ENCODE measurements at places on chromosomes 6 and 20.

- no peak for DNase-seq
Observed at GRCh38 chr6:87504441-87504840, 31.7 kb downstream of the SLC35A1 start.

- DNase-seq: no peak
Observed at GRCh38 chr6:39865011-39865888, 69.0 kb downstream of the MOCS1 start.

DNA sequence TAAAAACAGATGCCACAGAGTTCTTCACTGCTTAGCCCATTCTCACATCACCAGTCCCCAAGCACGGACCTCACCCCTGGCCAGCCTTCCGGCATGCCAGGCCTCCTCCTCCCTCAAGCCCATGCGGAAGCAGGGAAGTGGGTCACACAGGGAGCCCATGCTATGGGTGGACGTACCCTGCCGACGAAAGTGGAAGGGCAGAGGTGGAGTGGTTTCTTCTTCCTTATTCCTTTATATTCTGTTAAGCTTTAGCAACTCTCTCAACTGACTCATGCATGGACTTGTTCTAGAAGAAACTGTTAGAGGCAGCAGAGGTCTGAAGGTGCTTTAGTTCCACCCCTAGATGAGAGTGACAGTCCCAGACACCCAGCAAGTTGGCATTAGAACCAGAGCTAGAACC lies 118.6 kb downstream of the LY86 start:
- no peak for DNase-seq

DNA sequence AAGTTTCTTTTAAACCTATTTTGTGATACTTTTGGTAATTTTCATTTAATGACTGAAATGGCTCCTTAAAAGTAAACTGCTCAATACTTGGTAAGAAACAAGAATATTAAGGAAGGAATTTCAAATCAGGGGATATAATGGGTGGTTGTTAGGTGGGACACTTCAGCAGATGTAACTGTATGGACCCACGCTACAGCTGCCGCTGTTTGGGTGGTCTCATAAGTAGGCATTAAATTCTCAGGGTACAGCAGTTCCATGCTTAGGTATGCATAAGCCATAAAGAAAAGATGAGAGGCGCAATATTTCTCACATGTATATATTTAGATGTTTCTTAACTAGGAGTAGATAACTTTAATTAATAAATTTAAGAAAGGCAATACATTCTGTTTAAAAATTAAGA lies 35.0 kb downstream of the COL19A1 start:
- no peak for DNase-seq

DNA sequence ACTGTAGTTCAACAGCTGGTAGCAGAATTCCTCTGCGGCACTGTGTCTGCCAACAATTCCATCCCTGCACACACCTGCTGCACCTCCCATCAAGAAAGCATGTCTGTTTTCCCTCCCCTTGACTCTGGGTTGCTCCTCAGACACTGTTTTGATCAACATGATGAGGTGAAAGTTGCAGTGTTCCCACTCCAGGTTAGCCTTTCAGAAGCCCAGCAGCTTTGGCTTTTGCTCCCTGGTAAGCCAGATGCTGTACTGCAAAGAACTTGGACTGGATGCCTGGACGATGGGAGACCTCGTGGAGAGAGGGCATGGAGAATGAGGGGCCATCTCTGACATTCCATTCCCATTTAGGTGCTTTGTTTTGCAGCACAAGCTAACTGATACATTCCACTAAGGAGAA lies 79.1 kb upstream of the MAFB start:
- DNase-seq: no peak

DNA sequence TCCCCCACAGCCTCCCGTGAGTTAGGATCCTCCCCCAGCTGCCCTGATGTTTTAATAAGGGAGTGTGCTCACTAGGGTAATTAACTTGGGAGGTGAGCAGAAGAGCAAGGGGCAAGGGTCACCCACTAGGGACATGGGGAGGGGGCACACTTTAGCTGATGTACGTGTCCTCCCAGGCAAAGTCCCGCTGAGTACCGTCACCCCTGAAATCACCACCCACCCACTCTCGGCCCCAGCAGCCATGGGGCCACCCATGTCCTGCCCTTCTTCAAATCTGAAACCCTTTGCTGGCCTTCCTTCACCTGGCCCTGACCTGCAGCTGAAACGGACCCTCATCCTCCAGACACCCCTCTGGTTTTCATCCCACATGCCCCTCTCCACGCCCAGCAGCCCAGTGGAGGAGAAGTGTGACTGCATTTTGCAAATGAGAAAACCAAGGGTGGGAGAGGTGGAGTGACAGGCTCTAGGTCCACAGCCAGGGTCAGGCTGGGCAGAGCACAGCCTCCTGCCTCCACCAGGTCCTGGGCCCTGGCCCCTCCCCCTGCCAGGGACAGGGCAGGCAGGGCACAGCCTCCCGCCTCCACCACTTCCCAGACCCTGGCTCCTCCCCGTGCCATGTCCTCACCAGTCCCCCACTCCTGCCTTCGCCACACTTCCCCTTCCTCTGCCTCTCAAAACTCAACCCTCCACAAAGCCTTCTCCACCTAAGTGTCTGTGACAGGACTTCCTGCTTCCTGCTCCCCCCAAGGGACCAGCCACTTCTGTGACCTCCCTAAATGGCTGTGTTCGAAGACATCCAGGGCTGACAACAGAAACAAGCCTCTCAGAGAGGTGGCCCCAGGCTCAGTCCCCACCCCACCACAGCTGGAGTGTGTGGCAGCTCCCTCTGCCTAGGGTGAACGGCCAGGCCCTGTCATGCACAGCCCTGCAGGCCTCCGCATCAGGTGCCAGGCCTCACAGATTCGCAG lies 15.1 kb downstream of the ACSS1 start:
- peak; percentile 62 for DNase-seq

DNA sequence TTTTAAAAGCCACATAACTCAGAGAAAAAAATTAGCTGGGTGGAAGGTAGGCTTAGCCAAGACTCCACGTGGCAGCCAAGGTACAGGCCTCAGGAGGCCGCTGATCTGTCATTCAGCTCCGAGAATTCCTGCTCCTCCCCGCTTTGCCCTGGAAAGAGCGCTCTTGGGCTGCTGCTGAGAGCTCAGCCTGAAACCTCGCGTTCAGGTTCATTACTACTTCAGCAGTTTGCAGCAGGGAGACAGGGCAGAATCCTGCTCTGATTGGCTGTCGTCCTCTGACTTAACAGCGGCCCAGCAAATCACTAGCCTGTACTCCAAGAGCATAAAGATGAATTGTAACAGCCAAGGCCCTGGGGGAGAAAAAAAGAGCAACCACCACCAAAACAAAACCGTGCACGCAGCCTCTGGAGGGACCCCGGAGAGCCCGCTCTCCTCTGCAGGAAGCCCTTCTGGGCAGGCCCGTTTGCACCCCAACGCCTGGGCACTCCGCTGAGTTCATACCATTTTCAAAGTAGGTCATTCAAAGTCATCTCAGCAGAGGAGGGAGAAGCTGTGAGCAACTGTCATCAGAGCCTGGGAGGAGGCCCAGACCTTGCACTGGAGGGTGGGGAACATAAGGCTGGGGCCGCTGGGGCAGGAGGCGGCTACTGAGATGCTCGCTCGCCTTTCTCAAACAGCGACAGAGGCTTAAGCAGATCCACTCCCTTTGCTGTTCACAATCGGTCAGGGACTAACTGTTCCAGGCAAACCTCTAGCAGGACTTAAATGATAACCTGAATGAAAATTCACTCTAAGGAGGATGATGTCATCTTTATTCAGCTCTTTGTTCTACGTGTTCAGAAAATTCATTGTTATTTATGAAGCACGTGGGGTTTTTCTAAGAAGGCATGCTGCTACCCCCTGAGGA lies 42.3 kb upstream of the ATXN1 start:
- DNase-seq: no peak

DNA sequence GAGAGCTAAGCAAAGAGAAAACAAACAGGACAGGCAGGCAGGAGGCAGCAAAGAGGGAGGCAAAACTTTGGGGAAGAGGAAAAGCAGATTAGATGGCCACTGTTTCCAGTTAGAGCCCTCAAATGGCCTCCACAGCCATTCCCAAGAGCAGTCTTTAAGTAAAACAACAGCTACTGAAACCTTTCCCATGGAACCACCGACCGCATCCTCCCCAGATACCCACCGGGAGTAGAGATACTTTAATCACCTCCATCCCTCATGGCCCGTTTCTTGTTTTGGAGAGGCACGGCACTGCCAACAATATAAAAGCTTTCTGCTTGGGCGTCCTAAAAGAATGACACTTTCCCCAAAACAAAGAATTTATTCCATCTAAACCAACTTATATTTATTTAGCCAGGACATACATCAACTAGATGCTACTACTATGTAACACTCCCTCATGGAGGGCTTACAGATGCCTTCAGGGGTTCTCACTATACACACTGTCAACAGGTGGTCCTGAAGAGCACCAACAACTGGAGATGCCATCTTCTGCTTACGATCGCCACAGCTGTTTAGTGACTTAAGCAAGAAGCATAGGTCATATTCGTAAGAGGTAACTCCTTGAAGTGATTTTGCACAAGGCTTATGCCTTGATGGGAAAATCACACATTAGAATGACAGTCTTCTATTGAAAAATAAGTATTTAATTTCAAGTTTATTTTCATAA lies 43.4 kb downstream of the CNKSR3 start:
- no peak for DNase-seq

- no peak for DNase-seq
Observed at GRCh38 chr20:10581823-10582222, 92.0 kb downstream of the JAG1 start.

- no peak for DNase-seq
Observed at GRCh38 chr6:32086661-32087573, 22.2 kb downstream of the TNXB start.

DNA sequence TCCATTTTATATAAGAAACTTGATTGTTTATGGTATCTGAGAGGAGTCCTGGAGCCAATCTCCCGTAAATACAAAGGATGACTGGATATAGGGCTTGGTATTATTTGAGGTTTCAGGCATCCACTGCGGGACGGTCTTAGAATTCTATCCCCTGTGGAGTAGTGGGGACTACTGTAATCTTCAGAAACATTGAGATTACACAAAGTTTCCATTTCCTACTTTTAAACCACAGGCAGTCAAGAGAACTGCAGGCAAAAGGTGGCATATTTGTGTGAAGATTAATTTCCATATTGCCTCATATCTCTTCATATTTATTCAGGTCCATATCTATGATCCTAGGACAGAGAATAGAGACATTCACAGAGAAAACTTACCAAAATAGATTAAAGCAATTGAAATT lies 586.2 kb downstream of the PHF3 start:
- no peak for DNase-seq

- DNase-seq: no peak
Observed at GRCh38 chr6:72206606-72207005, 320.3 kb downstream of the RIMS1 start.

DNA sequence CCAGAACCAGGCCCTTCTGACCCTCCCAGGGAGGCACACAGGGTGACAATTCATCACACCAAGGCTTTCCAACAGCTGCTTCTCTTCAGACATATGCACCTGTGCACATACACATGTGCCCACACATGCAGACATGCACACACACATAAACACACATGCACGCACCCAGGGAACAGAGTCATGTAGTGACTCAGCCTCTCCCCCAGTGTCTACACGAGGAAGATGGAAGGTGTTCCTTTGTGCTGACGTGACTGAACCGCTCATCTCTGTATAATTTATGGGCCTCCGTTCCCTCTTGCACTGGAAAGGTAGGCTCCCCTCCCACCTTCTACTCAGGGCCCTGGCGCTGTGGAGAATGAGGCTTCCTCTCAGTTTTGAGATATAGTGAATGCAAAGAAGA lies 23.8 kb upstream of the PLEKHG1 start:
- DNase-seq: no peak

DNA sequence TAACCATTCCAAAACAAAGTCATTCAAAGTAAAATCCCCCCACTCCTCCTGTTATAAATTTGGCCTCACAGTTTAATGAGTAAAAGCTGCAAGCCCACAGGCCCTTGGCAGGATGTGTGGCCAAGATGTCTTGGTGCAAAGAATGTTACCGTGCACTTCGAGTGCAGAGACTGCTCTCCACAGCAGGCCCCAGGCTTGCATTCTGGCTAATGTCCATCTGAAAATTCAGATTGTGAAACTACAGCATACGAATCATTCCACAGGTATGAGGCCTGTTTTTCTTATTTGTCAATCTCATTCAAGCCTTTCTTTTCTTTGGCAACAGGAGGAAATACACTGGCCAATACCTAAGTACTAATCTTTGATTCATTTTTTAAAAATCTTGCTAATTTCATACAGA lies 7.1 kb downstream of the RPS6KA2 start:
- no peak for DNase-seq

DNA sequence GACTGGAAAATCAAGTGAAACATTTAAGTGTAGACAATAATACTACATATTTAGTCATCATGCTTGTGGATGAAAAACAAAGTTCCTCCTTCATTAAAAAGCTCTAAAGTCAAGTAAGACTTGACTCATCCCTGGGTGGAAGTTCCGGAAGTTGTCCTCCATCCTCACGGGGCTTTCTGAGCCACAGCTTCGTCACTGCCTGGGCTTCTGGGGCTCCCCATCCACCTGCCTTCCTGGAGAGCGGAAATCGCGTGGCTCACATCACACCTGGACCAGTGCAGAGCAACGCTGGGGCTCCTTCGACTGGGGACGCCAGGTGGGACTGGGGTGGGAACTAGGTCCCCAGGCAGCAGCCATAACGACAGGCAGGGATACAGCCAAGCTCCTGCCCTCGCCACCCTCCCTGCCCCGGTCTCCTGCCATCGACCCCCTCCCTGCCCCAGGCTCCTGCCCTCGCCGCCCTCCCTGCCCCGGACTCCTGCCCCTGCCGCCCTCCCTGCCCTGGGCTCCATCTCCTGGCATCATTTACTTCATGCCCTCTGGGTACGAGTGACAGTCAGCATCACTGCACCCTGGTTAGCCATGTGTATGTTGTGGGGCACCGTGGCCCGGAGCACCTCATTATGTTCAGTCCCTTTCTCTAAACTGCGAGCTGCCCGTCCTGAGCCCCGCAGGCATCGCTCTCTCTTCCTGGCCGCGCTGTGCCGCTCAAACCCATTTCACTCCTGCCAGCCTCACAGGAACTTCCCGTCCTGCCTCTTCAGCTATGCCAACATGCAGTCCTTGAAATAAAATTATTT lies 12.9 kb downstream of the THBS2 start:
- no peak for DNase-seq

- DNase-seq: no peak
Observed at GRCh38 chr6:6751619-6752023, 163.1 kb downstream of the LY86 start.

GRCh38 chr20:49677777-49678758 lies 35.6 kb downstream of the B4GALT5 start:
- DNase-seq: no peak

DNA sequence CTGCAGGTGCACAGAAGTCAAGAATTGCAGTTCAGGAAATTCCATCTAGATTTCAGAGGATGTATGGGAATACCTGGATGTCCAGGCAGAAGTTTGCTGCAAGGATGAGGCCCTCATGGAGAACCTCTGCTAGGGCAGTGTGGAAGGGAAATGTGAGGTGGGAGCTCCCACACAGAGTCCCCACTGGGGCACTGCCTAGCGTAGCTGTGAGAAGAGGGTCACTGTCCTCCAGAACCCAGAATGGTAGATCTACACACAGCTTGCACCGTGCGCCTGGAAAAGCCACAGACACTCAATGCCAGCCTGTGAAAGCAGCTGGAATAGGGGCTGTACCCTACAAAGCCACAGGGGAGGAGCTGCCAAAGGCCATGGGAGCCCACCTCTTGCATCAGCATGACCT lies 681.4 kb downstream of the EPHA7 start:
- no peak for DNase-seq

Measured in esophagus squamous epithelium (tissue), 5 donors.